ENCODE measurements at places on chromosomes 2 and 18.
A peak's percentile ranks its signal among the peaks of the same experiment; 100 is the strongest.

DNA sequence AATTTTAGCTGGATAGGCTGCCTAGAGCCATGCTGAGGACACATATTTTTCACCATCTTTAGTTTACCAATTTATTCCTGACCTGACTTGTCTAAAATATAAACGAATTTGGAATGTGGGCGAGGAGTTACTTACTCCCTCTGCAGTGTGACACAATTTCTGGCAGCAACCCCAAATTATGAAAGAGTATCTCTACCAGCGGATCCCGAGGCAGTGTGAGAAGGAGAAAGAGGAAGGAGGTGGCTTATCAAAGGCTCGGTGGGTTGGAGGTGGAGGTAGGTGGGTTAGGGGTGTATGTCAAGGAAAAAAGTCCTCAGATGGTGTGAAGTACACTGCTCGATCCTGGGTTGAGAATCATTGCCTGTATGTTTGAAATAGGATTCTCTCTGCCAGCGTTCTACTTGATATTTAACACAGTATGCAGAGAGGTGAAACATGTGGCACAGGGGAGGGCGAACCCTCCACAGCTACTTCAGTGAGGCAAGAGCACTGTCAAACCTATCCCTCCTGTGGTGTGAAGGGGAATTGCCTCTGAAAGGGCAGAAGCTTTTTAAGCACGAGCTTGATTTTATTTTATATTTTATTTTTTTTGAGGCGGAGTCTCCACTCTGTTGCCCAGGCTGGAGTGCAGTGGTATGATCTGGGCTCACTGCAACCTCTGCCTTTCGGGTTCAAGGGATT is 76.0 kb downstream of the RFTN2 start:
- DNase-seq, result no peak

GRCh38 chr2:164150604-164151003 is 414.8 kb upstream of the FIGN start:
- DNase-seq, result peak; percentile 37

DNA sequence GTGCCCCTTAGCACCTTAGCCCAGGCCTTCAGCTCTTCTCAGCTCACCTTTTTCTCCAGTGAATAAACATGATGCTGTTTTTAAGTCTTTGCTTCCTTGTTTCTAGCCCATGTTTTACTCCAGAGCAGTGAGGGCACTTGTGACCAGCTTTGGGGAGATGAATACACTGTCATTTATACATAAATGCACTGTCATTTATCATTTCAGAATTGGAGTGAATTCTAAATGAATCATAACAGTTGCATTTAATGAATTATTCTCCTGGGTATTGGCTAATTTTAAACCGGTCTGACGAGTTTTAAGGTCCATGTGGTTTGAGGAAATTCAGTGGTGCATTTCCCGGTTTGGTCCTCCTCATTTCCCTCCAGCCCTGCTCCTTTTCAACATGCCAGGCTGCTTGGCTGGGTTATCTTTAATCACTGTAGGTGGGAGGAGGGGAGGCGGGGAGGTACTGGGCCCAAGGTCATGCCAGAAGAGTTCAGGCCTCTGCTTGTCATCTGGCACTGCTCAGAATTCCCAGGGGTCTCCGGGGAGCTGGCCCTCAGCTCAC is 23.9 kb downstream of the PRKCE start:
- peak; percentile 37 for DNase-seq

GRCh38 chr2:183105402-183106134 is 18.7 kb upstream of the NUP35 start:
- peak; percentile 7 for DNase-seq

DNA sequence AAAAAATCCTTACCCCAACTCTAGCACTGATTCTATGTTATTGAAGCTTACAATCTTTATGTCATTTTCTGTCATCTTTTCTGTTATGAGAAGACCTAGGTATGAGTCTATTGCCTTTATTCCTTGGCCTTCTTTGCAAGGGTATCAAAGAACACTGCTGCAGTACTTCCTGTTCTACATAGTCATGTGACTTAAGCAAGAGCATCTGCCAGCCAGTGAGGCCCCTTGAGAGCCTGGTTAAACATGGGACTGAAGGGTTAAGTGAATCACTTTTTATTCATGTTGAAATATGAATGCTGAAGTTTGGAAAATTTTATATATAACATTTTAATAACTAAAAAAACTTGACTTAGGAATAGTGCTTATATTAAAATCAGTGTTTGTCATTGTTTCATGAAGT is 844 bp upstream of the CPS1 start:
- no peak for DNase-seq

DNA sequence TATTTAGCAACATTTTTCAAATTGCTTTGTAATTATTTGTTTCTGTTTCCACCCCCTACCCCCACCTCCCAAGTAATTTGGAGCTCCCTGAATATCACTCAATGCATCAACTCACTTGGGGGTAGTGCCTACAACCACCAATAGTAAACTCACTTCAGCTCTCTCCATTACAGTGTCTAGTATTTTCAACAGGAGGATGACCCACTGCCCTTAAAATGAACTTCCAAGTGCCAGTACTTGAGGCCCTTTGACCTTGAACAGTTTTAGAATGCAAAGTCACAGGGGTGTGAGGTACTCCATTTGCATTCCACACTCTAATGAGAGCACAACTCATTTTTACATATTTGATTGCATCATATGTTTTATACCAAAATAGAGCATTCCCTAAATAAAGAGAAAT is 523.0 kb downstream of the ERBB4 start:
- DNase-seq, result no peak

- DNase-seq, result no peak
Measured at GRCh38 chr2:143840601-143841000, 679.3 kb downstream of the ZEB2 start.

DNA sequence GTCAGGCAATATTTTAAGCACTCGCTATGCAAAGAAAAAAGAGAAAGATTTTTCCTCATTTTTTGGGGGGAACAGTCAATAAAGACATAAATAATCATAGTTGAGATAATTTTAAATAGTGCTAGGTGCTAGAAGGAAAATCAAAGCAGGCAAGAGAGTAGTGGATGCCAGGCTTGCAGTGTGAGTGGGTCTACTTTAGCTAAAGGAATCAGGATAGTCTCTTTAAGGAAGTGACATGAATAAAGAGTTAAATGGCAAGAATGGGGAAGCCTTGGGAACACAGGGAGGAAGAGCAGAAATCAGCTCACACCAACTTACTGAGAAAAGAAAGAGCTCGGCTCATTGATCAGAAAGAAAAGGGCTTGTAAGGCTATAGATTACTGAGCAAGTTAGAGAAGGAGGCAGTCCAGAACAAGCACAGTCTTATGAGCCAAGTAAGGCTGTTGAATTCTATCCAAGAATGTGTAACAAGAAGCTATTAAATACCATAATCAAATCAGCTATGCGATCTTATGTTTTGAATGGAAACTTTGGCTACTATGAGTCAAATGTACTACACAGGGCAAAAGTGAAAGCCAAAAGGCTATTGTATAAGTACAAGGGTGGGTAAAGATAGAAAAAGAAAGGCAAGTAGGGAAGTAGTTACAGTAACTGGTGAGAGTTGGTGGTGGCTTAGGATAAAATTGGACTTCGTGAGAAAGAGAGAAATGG is 833.8 kb upstream of the PIK3C3 start:
- DNase-seq, result peak; percentile 82

DNA sequence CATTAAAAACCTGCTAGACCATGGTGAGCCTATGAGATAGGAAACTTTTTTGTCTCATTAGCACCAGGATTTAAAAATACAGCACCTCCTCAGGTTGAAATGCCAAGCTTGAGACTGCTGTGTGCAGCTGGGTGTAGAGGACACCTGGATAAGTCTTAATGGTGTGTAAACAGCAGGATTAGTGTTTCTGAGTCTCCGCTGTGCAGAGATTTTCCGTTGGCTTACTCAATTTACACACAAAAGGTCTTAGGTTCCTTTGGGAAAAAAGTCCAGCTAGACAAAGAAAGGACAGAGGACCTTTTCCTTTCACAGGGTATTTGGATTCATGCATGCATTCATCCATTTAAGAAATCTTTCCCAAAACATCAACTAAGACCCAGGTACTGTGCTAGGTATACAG is 168.1 kb downstream of the NRXN1 start:
- DNase-seq, result no peak

- no peak for DNase-seq
Measured at GRCh38 chr2:56053679-56054078, 130.1 kb upstream of the EFEMP1 start.

DNA sequence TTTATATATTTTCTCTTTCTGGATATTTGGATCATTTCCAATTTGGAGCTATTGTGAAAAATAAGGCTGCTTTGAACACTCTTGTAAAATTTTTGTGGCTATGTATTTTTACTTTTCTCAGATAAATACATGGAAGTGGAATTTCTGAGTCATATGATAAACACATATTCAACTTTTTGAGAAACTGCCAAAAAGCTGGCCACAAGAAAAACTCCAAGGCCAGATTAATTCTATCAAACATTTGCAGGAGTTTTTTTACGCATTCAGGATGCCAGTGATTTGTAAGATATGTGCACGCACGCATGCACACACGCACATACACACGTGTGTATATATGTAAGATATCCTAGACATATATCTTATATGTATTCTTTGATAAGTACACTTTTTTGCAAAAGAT is 477.5 kb upstream of the SPHKAP start:
- peak; percentile 82 for DNase-seq

- DNase-seq, result no peak
Measured at GRCh38 chr2:106034325-106034724, 159.8 kb downstream of the UXS1 start.

- no peak for DNase-seq
Measured at GRCh38 chr2:23422089-23423061, 37.4 kb downstream of the KLHL29 start.

DNA sequence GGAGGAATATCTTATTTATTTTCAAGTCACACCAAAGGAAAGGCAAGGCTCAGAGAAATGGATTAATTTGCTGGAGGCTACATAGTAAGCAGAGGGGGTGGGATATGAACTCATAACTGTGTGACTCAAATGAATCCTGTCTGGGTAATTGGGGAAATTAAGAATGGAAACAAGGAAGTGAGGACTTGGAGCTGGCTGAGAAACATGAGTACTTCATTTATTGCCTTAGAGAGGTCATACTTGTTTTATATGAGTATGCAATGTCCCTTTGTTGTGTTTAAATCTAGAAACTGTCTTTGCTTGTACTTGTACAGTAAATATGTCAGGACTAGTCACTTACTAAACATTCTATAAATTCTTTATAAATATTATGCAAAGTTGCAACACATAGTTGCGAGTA is 2166.7 kb upstream of the PIK3C3 start:
- DNase-seq, result peak; percentile 38

DNA sequence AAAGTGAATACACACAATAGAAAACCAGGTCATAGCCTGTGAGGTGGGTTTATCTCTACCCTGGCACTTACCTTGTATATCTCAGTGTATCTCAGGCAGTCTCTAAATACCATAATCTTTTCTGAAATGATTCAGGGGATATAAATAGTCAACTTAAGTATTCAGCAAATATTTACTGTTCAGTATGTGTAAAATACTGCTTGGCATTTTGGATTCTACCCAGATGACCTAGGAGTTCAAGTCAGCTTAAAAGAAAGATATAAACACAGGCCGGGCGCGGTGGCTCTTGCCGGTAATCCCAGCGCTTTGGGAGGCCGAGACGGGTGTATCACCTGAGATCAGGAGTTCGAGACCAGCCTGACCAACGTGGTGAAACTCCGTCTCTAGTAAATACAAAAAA is 23.8 kb downstream of the GRHL1 start:
- no peak for DNase-seq

- no peak for DNase-seq
Measured at GRCh38 chr2:1137913-1138391, 187.3 kb downstream of the SNTG2 start.

- no peak for DNase-seq
Measured at GRCh38 chr2:20504174-20504573, 57.3 kb downstream of the RHOB start.

DNA sequence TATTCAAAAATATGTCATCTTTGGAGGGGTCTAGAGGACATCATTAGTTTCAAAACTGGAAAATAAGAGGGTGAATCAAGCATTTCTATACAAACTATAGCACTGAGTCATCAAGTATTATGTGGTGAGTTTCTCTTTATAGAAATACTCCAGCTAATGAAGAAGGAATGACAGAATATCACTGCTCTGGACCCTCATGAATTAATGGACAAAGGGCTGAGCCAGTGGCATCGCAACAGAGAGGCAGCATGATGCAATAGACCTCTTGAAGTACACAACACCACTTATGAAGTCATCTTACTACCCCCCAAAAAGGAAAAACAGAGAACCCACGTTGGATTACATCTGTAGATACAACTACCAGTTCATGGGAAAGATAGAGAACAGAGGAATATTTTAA is 27.4 kb upstream of the EIF2AK3 start:
- peak; percentile 76 for DNase-seq

DNA sequence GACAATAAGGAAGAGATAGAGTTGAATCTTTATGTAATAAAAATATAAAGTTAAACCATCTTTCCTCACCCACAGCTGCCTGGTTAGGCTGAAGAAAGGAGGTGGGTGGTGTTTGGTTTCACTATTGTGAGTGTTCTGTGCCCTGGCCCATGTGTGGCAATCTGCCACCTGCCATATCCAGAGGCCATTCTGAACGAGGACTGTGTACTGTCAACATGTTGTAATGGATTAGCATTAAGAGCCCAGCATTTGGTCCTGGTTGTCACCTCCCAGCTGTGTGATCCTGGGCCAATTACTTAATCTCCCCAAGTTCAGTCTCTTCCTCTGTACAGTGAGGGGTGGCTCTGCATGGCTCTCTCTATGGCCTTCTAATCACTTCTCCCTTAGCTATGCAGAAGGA is 118.2 kb upstream of the SEC11C start:
- DNase-seq, result no peak

- DNase-seq, result peak; percentile 78
Measured at GRCh38 chr2:15640261-15640711, 48.6 kb downstream of the DDX1 start.

DNA sequence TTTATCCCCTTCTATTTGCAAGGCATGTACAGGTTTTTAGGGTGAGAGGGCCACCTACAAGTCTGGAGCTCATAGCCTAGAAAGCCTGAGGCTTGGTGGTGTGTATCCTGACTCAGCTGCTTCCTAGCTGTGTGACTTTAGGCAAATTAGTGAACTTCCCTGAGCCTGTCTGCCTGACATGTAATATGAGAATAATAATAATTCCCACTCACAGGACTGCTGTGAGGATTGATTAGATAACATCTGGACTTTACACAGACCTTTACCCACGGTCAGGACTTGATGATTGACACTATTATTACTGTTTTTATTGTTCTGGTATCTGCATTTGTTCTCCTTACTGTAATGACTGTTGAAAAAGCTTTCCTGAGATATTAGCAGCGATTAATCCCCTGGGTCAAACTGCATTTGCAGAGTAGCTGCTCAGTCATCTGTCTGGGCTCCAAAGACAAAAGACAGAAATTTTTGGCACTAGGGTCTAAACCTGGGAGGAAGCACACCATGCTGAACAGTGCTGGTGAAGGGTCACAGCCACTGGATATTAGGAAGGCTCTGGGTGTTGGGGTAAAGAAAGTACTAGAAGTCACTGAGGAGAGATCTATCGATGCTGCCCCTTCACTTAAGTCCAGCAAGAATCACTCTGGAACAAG is 276.5 kb upstream of the FN1 start:
- no peak for DNase-seq

DNA sequence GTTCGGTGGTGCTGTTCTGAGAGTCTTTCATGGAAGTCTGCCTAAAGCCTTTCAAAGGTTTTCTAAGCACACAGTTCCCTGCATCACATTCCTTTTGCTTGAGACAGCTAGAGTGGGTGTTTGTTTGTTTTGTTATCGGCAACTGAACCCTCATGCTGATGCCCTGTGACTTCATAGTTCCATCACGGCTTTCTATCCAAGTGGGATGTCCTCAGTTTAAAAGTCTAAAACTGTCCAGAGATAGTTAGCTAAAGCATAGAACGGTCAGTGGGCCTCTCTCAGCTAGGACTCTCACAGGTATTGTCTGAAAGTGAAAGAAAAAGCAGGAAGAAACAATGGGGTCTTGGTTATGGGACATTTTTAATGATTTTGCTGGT is 337.3 kb downstream of the OSR1 start:
- DNase-seq, result peak; percentile 92
